Dorsolateral prefrontal cortex (tissue), 122 donors: ENCODE measurements at places on chromosomes 2 and 18.

GRCh38 chr2:43874776-43875451 is 36.1 kb downstream of the ABCG8 start:
- no peak for DNase-seq

- no peak for DNase-seq
Observed at GRCh38 chr2:29871541-29871940, 49.8 kb downstream of the ALK start.

GRCh38 chr2:12047761-12048160 is 301.3 kb downstream of the LPIN1 start:
- no peak for DNase-seq

DNA sequence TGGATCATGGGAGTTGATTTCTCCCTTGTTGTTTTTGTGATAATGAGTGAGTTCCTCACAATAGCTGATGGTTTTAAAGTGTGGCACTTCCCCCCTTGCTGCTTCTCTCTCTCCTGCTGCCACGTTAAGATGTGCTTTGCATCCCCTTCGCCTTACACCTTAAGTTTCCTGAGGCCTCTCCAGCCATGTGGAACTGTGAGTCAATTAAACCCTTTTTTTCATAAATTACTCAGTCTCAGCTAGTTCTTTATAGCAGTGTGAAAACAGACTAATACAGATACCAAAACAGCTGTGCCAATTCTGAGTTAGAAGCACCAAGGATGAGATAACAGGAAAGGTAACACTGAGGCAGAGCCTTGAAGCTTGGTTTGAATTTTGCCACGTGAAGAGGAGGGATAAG is 44.7 kb downstream of the ITSN2 start:
- DNase-seq: no peak

DNA sequence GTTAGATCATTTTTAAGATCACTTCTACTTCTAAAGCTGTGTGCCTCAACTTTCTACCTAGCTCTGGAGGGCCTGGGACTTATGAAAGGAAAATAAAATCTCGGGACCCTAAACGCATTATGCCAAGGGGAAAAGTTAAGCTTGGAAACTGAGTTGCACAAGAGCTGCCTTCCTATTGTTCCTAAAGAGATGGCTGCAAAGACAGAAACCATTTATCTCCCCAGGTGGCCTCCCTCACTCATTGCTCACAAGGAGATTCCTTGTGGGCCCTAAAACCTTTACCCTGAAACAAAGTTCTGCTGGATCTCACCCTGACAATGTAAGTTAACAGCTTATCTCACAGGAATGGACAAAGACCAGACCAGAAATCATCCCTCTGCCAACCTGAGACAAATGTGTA is 26.8 kb downstream of the TUBB6 start:
- no peak for DNase-seq

GRCh38 chr2:235087832-235088495 is 136.1 kb downstream of the SH3BP4 start:
- DNase-seq: no peak

DNA sequence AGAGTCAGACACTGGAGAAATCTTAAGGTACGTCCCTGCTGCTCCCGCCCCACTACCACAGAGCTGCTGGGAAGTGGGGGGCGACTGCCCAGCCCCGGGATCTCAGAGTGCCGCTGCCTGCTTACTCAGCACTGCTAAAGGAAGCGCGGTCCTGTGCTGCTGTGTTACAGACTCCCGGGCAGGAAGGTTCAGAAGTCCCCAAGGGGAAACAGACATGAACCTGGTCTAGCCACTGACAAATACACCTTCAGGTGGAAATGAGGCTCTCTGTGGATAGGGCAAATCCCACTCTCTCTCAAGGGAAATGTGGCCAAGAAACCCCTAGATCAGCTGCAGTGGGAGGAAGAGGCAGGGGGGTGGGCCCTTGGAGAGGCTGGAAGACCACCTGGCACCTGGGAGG is 13.7 kb downstream of the MTERF4 start:
- no peak for DNase-seq

GRCh38 chr2:196783431-196784094 is 15.9 kb downstream of the GTF3C3 start:
- DNase-seq: no peak

DNA sequence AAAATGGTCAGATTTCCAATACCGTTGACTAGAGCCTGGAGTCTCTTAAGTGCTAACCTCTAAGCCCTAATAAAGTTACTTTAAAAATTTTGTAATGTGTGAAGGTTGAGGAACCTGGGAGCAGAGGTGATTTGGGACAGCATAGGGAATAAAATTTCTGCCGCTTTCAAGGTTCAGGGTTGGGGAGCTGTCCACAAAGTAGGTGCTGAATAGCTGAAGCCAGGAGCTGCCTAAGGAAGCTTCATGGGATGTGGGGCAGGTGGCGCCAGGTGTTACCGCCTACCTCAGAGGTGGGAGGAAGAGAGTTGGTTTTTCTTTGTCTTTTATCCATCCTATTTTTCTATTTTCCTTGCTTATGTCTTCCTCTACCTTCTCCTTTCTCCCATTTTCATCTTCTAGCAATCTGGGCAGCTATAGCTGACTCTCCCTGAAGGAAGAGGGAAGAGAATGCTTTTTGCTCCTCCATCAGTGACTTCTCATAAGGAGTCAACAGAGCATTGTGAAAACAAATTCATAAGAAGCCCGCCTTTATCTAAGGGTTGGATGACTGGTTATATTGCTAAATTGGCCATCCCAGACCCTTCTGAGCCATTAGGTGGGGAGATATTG is 178.7 kb downstream of the CLIP4 start:
- no peak for DNase-seq

DNA sequence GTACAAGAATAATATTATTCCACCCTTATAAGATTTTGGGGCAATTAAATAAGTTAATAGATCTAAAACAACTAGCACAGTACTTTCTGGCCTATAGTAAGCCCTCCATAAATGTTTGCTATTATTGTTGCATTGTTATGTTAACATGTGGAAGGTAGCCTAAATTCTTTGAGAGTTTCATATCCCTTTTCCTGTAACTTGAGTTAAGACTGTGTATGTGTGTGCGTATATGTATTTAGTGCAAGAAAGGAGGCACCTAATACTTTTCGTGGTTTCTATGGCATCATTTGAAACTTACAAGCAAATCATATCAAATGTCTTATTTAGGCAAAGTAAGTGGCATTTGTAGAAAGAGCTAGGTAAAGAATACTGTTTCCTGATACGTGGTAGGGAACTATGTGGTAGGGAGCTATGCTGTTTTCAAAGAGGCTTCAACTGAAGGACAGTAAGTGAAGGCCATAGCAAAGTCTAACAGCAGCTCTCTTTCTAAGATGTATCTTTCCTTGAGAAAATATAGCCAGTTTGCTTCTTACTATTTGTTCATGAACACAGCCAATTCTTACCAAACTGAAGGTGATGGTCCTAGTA is 36.8 kb upstream of the C2orf74 start:
- DNase-seq: no peak

DNA sequence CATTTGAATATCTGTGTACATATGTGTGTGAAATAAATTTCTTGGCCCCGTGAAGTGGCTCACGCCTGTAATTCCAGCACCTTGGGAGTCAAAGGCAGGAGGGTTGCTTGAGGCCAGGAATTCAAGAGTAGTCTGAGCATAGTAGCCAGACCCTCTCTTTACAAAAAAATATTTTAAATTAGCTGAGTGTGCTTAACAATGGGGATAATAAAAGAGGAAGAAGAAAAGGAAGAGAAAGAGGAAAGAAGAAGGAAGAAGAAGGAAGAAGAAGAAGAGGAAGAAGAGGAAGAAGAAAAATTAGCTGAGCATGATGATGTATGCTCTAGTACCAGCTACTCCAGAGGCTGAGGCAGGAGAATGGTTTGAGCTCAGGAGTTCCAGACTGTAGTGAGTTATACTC is 52.1 kb upstream of the XPO1 start:
- DNase-seq: no peak

- DNase-seq: no peak
Observed at GRCh38 chr2:98471402-98472131, 26.9 kb downstream of the INPP4A start.
